NCI-H460 (cell line): ENCODE measurements at places on chromosomes 13 and 19.

DNA sequence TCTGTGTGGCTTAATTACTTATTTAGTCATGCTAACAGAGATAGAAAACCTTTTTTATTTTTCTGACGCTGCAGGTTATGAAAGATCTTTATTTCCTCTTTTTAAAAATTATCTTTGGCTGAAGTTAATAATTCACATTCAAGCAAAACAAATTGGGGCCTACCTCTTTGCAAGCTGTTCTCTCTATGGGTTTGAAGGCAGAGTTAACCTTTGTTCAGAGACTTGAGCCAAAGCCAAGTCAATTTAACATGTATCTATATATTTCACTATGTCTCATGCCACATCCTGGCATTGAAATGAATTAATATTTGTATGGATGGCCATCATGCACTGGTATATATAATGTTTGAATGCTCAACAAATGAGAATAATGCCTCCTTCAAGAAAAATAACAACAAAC is 677.3 kb upstream of the GPC6 start:
- no peak for DNase-seq

DNA sequence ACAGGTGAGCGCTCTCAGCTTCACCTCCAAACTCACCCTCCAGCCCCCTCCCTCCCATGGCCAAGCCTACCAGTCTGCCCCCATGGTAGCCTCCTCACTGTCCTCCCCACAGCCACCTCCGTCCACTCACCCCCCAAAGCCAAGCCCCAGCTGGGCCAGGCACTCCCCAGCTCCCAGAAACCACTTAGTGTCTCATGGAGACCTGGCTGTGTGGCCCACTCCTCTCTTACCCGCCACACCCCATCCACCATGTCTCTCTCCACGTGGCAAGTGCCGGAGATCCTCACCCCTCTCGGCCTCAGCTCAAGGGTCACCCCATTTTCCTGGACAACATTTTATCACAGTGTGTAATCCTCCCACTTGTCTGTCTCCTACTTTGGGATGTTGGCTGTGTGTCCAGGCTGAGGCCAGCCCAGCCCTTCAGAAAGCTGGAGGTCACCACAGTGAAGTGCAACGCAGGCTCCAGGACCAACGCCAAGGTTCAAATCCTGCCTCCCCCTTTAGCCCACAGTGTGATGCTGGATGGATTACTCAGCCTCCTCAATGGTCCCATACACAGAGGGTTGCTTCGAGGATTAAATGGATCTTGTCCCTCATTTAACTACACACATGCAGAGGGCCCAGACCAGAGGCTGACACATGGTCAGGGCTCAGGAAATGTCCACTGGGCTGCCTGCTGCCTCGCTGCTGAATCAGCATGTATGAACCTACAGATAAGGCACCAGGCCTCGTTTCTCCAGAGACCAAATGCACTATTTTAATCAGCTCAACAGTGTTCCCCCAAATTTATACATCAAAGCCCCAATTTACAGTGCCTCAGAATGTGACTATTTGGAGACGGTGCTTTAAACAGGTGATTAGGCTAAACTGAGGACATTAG is 71.3 kb downstream of the CEBPG start:
- DNase-seq: no peak

GRCh38 chr19:37979547-37980082 is 72.6 kb downstream of the SIPA1L3 start:
- no peak for DNase-seq

DNA sequence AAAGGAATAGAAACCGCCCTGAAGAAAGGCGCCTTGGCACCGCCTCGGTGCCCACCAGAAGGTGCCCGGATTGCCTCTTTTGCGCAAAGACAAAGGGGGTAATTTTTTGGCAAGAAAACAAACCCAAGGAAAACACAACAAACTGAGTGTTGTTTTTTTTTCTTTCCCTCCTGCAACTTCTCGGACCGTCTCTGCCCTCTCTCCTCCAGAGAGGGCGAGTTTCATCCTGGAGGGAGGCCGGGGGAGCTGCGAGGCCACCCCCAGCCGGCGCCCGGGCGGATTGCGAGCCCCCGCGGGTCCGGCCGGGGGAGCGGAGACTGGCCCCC is 2.3 kb downstream of the ZNF536 start:
- DNase-seq: no peak

DNA sequence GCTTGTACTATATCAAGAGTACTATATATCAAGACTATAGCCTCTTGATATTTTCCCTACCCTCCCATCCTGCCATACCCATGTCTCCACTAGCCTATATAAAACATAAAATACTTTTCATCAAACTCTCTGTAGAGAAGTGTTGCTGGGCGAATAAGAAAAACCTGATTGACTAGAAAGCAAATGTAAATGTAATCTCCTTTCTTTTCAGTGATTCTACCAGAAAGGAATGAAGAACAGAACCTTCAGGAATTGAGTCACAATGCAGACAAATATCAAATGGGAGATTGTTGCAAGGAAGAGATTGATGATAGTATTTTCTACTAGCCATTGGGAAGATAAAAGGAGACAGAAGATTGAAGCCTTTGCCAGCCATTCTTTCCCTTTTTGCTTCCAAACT is 89.2 kb downstream of the KCNRG start:
- DNase-seq: no peak

DNA sequence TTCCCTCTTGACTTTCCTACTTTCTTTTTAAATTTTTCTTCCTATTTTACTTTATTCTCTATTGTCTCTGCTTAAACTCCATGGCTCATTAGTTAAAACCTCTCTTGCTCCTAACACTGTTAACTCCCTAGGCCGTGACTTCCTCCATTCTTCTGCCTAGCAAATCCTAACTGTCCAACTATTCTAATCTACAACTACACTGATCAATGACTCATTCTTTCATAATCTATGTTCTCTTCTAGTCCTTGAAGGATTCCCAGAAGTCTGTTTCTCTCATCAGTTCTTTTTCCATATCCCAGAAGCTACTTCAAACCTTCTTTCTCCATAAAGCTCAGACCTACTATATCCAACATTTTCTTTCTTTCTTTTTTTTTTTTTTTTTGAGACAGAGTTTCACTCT is 66.9 kb downstream of the MICU2 start:
- DNase-seq: no peak

DNA sequence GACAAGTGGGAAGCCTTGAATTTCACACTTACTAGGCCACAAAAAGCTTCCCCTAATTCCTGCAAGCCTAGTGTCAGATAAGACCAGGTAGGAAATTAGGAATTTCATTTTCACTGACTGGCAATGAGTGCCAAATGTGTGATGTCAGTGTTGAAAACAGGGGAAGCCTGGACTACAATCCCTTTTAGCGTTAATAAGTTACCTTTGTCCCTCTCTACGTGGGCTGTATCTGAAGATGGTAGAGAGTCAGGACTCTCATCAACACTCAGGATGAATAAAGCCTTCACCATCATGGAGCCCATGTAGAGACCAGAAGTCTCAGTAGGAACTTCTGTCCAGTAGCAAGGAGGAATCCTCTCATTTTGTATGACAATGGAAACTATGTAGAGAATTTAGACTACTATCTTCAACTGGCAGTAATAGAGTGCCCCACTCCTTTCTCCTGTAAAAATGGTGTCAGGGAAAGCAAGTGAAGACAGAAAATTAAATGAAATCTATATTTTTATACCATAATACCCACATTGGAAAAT is 324.1 kb upstream of the KLHL1 start:
- DNase-seq: no peak

DNA sequence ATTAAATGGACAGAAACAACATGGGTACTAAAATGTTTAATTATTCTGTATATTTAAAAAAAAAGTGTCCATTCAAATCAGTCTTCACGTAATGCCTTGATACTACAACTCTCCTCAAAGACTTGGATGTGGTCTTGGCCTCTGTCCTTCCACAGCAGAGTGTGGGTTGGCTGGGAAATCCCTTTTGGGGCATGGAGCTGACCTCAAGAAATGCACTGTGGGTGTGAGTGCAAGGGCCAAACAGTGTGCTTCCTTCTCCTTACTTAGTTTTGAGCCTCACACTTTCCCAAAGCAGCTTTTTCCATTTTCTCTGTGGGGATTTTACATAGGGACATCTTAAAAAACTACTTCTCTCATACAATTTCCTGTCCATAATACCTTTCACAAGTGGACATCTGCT is 607.4 kb downstream of the EFNB2 start:
- no peak for DNase-seq

GRCh38 chr13:99980824-99981734 is 505 bp upstream of the ZIC2 start:
- DNase-seq: peak; percentile 66

GRCh38 chr13:52447354-52447753 is 3.1 kb downstream of the VPS36 start:
- DNase-seq: no peak

DNA sequence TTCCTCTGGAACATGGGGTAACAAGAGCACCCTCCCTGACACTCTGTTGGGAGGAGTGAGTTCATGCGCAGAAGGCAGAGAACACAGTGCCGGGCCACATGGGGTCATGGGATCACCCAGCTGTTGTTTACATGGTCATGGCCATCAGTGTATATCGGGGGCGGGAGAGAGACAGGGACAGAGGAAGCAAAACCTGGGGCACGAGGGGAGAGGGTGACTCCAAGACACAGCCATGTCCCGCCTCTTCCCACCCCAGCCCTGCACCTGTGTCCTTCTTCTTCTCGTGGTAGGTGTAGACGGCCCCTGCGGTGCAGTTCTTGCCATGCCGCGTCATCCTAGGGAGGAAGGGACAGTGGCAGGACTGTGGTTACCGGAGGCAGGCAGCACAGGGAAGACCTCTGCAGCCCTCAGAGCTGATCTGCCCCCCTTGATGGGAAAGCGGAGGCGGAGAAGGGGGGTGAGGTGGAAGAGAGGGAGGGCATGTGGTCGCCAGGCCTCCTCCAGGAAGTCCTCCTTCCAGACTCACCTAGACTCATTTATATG is 19.9 kb downstream of the NOSIP start:
- no peak for DNase-seq
